Fibroblast of pulmonary artery (primary cell): ENCODE measurements at places on chromosomes 5 and 9.

DNA sequence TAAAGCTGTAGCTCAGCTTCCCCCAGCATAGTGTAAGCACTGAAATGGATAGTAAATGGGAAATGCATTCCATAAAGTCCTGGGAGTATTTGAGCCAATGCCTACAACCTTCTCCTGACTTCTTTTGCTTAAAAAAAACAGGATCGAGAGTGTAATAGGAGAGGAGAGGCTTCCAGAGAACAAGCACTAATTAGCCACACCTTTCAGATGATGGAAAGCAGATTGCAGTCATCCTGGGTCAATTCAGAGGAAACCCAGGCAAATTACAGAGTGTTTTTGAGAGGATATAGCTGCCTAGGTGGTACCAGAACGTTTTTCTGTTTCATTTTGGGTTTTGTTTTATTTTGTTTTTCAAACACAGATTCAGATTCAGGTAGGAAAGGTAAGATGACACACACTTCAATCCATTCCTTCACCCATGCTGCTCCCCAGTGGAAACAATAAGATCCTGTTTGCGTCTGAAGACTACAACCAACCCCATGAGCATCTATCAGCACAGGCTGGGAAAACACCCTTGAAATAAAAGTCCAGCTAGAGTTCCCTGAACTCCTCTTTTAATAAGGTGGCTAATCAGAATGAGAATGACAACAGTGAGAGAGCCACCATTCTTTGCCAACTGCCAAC is 95.6 kb downstream of the RFK start:
- no peak for DNase-seq

DNA sequence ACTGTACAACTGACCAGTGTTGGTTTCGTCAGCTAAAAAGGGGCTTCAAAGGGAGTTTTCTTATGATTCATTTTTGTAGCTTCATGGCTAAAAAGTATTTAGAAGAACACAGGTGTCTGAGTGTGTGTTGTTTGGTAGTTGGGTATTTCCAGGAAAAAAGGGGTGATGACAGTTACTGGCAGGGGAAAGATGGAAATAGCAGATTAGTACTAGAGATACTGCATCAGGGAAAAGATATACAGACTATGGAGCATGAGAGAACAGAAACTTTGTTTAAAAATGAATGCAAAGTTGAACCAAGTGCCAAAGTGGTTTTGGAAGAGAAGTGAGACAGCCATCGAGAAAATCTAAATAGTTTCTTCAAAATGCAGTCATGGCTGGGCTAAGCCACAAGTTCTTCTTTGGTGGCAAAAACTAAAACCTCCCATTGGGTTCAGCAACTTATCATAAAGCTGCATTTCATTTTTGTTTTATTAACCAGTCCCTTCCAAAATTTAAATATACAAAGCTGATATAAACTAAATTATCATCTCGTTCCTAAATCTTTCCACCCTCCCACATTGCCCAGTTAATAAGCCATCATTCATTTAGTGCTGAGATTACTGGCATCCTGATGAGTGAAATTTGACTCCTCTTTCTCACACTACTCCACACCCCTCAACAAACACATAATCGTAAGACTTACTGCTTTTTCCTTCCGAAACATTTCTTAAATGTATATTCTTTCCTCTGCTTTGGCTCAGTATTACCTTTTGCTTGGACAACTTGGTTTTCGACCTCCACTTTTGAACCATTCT is 33.5 kb downstream of the ELL2 start:
- no peak for DNase-seq

GRCh38 chr9:120936011-120936763 is 9.6 kb upstream of the TRAF1 start:
- peak; percentile 97 for DNase-seq

DNA sequence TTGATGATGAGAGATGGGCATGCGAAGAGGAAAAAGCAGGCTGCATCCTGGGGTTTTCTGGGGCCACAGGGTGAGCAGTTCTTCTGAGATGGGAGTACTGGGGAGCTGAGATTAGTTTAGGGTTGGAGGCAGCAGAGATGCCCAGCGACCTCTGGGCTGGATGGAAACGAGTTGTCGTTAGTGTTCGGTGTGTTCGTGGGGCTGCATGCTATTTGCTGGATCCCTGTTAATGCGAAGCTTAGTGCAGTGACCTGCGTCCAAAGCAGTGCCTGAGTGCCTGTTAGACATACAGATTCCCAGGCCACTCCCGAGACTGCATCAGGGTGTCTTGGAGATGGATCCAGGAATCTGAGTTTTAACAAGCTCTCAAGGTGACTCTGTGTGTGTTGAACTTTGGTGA is 201.3 kb downstream of the CACNA1B start:
- no peak for DNase-seq

DNA sequence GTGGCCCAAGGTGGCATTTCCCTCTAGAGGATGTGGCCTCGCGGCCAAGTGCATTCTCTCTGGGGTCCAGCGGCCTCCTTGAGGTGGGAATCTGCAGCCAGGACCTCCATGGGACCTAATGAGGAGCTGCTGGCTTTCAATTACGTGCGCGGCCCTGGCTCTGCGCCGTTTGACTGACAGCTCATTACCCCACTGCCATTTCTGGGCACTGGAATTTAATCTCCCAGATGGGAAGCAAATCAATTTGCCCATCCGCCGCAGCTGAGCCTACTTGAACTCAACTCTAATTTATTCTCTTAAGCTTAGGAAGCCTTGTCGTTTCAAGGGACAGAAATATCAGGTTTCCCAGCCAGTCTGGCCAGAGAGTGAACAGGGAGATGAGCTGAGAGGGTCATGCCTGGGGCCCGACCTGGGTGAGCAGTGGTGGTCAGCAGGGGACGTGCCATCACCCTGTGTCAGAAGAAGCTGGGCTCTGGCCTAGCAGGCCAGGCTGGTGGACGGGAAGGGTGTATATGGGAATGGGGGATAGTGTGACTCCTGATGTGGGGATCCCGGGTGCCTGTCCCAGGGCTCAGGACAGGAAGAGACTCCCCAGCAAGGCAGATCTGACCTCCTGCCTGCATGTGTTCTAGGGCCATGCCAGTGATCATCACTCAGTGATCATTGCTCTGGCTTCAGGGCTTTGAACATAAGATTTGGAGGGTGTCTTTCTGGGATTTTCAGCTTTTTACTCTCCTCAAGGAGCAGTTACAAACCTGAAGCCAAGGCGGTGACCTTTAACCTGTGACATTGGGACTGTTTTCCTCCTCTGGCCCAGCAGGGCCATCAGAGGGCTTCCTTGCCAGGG is 69.7 kb downstream of the MACROH2A1 start:
- no peak for DNase-seq

DNA sequence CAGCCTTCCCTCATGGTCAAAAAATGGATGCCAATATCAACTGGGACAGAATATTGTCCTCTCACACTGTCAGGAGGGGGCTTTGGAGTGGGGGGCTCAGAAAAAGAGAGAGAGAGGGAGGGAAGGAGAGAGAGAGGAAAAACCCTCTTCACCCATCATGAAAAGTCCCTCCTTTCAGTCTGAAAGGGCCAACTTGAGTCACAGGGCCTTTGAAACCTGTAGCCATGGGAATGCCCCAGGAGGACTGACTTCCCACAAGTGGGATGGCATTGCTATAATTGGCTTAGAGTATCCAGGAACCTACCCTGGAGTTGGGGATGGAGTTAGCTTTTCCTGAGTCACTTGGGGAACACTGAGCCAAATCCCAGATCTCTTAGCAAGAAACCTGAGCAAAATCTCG is 41.2 kb downstream of the DNAJC21 start:
- no peak for DNase-seq

DNA sequence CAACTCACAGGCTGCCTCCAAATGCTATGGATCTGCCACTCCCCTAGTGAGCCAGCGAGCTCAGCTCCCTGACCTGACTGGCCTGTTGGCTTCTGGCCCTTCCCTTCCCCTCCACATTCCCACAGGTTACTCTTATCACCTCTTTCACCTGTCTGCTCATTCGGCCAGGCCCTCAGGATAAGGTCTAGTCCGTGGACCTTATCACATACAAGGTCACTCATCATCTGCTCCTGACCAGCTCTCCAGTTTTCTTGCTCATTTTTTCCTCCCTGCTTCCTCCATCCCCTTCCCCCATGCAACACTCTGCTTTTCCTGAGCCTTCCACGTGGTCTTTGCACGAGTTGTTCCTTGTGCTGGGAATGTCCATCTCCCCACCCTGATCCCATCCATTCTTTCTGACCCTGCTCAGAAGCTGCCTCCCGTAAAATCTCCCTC is 25.9 kb upstream of the NDST1 start:
- DNase-seq: no peak

DNA sequence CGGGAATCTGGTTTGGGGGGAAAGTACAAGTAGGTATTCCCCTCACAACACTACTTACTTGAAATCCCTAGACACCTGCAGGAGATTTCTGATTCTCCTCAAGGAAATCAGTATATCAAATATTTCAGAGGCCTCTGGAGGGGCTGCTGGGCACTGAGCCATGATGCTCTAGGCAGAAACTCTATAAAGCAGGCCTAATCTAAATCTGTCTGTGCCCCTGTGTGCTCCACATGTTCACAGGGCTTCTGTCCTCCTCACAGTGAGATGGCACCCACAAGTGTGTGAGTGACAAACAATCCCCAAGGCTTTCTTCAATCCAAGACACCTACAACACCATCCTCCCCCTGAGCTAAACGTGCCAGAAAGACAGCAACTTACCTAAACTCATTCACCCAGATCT is 39.0 kb downstream of the NIPSNAP3B start:
- no peak for DNase-seq

DNA sequence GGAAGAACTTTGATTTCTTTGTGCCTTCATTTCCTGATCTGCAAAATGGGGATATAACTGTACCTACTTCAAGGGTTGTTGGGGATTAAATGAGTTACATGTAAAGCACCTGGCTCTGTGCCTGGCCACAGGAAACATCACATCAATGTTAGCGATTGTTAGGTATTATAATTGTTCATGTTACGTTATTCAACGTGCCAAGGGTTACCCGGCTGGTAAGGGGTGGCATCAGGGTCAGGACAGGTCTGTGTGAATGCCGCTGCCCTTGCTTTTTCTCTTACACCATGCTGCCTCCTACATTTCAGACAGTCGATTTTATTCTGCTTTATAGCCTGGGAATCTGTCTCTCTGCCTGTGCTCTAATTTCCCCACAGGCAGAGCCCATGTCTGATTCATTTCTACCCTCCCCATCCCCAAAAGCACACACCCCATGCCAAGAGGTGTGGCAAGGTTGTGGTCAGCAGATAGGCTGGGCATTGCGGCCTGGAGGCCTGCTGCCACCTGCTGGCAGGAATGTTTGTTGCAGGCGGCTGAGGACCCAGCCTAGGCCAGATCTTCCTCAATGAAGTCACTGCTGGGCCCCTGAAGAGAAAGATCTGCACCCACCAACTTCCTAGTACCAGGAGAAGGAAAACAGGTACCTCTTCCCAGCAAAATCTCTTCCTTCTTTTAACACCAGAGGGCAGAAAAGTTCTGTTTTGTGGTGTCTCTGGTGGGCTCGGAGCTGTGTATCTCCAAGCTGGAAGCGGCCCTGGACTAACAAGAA is 5.3 kb downstream of the ANKS6 start:
- peak; percentile 96 for DNase-seq

DNA sequence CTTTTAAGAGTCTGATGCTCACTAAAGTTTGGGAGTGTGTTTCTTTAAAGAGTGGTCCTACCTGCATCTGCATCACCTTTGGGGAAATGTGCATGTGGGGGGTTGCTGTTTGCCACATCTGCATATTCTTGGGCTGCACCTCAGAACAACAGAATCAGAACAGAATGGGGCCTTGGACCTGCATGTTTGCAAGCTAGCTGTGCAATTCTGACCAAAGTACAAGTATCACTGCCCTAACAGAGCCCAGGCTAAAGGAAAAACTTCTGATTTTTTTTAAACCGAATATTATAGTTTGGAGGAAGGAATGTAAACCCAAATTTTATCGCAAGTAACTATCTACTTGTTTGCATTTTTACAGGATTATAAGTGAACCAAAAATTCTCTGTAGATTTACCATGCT is 34.2 kb upstream of the PRLR start:
- no peak for DNase-seq

- peak; percentile 63 for DNase-seq
These were observed 94.1 kb downstream of the NFIB start for GRCh38 chr9:14219850-14220249.

DNA sequence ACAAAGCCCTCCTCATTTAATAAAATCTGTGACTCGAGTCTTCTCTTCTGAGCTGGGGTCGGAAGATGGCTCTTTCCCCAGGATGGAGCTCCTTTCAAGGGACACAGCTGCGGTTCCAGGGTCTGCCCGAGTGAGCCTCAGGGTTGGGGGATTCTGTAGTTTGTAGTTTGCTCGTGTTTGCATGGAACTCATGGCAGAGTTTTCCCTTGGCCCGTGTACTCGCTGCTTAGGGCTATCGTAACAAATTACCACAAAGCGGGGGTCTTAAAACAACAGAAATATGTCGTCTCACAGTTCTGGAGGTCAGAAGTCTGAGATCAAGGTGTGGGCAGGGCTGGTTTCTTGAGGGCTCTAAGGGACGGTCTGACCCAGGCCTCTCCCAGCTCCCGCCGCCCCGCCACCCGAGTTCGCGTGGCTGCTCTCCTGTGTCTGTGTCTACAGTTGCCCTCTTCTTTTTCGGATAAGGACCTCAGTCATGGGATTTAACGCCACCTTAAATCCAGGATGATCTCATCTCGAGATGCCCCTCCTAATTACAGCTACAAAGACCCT is 13.9 kb upstream of the LPCAT1 start:
- no peak for DNase-seq

GRCh38 chr5:175718401-175719108 is 60.7 kb downstream of the HRH2 start:
- peak; percentile 20 for DNase-seq

- DNase-seq: peak; percentile 39
These were observed 236.0 kb downstream of the CD180 start for GRCh38 chr5:66960369-66961137.

DNA sequence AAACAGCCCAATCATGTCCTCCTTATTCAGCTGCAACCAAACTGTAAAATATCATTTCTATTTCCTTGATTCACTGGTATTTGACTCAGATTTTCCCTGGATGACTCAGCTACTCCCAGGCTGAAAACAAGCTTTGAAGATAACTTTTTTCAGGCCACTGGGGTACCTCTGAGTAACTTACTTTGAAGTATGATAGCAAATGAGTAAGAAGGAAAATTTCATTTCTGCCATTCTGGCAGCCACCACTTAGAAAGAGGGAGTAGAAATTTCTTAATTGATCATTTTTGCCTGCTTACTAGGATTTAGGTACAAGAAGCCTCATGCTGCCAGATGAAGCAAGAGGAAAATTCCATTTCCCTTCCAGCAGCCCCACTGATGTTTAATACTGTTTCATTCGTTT is 247.4 kb downstream of the PRELID2 start:
- peak; percentile 83 for DNase-seq

- DNase-seq: no peak
These were observed 110.3 kb downstream of the KCNIP1 start for GRCh38 chr5:170614065-170614490.

DNA sequence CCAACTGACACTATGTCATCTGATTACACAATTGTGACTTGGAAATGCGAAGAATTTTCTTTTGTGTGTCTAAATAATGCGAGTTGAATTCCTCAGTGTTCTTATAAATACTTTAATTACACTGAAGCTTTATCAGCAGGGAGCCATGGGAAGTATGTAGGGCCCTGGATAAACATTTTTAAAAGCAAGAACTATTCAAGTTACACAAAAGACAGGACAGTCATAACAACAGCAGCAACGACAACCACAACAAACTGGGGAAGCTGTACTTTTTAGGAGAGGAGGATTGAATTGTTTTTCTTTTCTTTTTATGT is 250.3 kb upstream of the ZNF608 start:
- DNase-seq: peak; percentile 63

- DNase-seq: peak; percentile 25
These were observed 108.7 kb downstream of the MAST4 start for GRCh38 chr5:66704790-66705425.
